ENCODE measurements at places on chromosomes 6 and 20. TPM values are rescaled to one million over a fixed set of nuclear protein-coding genes. Genes with fewer than 3 reads are reported as not detected.

TCP11 gene
- polyA plus RNA-seq, result 1.5 TPM

BACH2 gene
- polyA plus RNA-seq, result 6.4 TPM

RNF144B gene
- polyA plus RNA-seq, result 14.9 TPM

PAK5 gene
- 0.40 TPM for polyA plus RNA-seq

FOXF2 gene
- polyA plus RNA-seq, result 58.7 TPM

ZHX3 gene
- 8.5 TPM for polyA plus RNA-seq

NNAT gene
- polyA plus RNA-seq, result 44.2 TPM

ARHGAP18 gene
- 65.9 TPM for polyA plus RNA-seq

CRISP2 gene
- 1.2 TPM for polyA plus RNA-seq

OR2J1 gene
- not detected for polyA plus RNA-seq

DNA sequence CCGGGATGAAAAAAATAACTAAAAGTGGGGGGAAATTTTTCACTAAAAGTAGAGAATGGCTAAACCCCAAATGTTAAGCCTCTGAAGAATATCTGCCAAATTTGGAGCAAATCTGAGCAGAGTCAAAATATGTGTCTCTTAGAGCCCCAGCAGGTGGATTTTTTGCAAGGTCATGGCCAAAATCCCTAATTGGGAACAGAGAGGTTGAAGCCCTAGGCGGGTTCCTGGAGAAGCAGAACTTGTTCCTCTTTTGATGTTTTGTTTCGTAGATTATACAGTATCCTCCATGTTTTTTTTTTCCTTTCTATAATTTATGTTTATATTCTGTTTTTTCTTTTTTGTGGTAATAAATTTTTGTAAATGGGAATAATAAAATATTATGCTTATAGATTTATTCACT, 94.4 kb downstream of the PLCB4 start:
- DNase-seq, result no peak

GRCh38 chr6:99841297-99841696, 152.7 kb downstream of the MCHR2 start:
- no peak for DNase-seq

DNA sequence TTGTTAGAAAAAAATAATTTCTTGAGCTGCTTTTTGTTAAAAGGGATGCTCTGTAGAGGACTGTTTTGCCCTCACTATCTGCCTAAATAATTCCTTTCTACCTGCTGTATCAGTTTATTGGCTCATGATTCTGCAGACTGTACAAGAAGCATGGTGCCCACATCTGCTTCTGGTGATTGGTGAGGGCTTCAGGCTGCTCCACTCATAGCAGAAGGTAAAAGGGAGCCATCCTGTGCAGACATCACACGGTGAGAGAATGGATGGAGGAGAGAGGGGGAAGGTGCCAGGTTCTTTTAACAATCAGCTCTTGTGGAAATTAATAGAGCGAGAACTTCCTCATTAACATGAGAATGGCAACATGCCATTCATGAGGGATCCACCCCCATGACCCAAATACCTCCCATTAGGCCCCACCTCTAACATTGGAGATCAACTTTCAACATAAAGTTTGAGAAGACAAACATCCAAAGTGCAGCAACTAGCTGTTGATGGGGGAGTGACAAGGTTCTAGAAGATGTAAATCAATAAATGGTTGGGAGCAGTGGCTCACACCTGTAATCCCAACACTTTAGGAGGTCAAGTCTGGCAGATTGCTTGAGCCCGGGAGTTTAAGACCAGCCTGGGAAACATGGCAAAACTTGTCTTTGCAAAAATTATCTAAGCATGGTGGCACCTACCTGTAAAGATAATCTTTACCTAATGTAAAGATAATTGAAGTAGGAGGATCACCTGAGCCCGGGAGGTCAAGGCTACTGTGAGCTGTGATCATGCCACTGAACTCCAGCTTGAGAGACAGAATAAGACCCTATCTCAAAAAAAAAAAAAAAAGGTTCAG, 15.7 kb upstream of the AHCY start:
- DNase-seq, result no peak

DNA sequence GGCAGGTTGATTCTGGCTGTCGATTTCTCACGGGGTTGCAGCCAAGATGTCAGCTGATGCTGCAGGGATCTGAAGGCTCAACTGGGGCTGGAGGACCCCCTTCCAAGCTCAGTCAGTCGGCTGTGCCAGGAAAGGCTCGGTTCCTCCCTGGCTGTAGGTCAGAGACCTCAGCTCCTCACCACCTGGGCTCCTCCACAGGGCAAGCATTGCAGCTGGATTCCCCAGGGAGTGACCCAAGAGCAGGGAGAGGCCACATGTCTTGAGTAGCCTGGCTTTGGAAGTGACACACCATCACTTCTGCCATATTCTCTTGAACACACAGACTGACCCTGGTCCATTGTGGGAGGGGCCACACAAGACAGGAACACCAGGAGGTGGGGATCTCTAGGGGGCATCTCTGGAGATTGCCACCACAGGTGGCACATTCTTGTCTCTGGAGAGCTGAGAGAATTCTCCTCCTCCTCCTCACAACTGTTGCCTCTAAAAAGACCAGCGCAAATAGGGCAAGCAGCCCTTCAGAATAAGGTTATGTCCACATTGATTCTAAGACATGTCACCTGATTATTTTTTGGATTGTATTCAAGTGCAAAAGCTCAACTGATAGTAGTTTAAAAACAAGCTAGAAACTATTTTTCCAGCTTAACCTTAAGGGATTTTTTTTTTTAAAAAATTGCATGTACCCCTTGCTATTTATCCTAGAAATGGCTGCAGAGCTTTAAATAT, 270.5 kb downstream of the NRN1 start:
- no peak for DNase-seq

- no peak for DNase-seq
Observed at GRCh38 chr6:14107000-14107399, 10.6 kb upstream of the CD83 start.

GRCh38 chr6:14863902-14864850, 381.7 kb upstream of the JARID2 start:
- no peak for DNase-seq

DNA sequence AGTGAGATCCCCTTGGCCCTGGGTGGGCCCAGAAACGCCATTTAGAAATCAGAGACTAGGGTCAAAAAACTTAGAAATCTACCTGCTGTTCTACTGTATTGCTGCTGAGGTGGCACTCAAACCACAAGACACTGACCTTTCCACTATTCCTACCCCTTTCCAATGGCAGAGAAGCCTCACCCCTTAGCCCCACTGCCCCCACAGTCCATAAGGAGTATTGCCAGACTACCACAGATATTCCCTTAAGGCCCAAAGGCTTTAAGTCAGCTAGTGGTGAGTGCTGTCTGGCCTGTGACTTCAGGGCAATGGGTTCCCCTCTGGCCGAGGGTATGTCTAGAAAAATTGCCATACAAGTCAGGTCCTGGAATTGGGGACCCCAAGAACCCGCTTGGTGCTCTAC, 656.1 kb downstream of the COL12A1 start:
- no peak for DNase-seq

DNA sequence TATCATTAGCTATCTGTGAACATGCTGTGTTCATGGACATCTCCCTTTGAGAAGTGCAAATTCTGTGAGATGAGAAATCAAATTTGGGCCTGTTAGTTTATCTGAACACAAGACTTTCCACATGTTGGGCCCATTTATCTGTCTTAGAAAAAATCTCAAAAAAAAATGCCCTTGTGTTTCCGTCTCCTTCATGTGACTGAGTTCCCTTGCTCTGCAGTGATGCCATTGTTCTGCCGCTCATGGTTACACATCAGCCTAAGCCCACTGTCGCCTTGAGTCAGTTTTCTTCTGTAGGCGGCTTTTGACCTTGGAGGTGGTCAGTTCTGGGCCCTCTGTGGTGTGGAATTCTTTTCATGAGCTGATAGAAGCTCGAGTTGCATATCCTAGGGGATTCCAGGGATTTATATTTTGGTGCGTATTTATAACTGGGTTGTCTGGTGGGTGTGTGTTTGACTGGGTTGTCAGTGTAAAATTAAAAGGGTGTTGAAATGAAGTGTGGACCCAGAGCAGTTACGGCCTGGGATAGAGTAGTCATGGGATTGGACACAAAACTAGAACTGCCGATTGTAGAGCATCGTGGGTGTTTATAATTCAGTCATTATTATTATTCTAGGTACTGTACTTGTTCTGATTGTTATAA, 156.7 kb downstream of the JARID2 start:
- no peak for DNase-seq

- DNase-seq, result no peak
Observed at GRCh38 chr6:24323632-24324337, 34.1 kb downstream of the DCDC2 start.

- peak; percentile 31 for DNase-seq
Observed at GRCh38 chr6:134379076-134379475, 61.2 kb upstream of the SGK1 start.

DNA sequence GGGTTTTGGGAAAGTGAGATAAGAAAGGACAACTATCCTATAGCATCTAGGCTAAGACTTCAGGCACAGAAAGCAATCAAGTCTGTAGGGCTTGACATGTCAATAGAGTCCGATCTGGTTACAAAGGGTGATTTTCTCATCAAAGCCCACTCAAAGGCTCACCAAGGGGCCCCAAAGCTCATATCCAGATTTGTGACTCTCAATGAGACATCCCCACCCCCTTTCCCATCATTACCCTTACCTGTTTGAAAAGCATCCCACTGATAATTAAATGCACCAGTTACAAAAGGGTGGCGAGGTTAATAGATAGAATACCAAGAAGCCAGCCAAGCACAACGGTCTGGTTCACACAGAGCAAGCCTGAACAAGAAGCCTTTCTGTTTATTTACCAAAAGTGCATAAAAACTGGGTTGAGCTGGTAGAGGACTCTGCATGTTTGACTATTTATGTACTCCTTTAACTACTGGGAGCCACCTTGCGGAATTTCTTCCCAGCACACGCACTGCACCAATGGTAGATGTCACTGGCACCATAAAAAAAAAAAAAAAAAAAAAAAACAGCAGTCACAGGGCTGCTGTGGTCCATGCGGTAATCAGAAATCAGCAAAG, 6.1 kb downstream of the JAG1 start:
- DNase-seq, result no peak

DNA sequence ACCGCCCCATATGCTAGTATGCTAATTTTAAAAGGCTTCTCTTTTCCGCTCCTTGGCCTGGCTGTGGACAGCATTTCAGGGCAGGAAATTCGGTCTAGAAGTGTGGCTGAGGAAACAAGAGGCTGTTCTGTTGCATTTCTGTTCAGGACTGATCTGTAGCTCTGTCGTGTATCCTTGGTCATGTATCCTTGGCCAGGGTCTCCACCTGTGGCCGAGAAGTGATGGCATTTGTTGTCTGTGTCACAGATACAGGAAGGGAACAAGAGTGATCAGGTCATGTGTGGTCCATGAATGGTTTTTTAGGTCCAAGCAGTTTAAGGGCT, 300.5 kb upstream of the SUPT3H start:
- DNase-seq, result no peak

DNA sequence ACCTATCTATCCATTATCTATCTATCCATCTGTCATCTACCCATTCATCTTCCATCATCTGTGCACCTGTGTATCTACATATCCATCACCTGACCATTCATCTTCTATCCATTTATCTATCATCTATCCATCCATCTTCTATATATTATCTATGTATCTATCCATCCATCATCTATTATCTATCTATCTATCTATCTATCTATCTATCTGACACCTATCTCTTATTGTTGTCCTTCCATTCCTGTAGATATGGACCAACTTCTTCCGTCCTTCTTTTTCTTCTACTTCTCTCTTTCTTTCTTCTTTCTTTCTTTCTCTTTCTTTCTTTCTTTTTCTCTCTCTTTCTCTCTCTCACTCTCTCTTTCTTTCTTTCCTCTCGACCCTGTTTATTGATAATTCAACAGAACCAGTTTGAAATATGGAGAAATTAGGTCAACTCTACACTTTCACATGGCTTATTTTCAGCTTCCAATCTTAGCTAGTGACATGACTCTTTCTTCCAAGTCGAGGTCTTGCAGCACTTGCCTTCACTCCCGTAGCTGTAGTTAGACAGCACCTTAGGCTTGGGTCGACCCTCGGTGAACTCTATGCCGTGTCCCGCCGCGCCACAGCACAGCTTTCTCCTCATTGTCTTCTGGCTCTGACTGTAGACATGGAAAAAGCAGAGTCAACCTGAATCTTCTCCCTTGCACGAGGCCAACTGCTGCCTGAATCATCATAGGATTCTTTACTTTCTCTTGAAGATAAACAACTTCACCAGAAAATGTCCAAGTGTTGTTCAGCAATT, 110.4 kb upstream of the EXOC2 start:
- DNase-seq, result no peak

GRCh38 chr6:91877994-91878393, 1291.1 kb upstream of the MAP3K7 start:
- DNase-seq, result no peak

- no peak for DNase-seq
Observed at GRCh38 chr6:38209371-38210260, 390.1 kb downstream of the ZFAND3 start.

GRCh38 chr20:58945965-58946631, 35.0 kb upstream of the NELFCD start:
- DNase-seq, result no peak

GRCh38 chr6:74735304-74735703, 470.5 kb downstream of the COL12A1 start:
- DNase-seq, result no peak

DNA sequence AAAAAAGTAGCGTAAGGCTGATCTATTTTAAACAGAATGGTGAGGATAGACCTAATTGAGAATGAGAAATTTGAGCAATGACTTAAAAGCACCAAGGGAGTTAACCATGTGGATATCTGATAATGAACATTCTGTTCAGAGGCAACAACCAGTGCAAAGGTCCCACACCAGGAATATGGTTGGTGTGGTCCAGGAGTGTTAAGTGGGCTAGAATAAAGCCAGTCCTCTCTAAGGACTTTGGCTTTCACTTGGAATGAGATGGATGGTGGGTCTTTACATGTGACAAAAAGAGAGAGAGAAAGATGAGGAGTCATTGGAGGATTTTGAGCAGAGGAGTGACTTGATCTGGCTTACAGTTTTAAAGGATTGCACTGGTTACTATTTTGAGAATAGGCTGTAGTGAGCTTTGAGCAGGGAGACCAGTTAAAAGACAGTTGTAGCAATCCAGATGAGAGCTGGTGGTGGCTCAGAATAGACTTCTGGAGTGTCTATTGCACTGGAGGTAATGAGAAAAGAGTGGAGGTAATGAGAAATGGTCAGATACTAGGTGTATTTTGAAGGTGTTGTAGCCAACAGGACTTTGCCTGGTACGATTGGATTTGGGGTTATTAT, 89.8 kb downstream of the SCAF8 start:
- no peak for DNase-seq

GRCh38 chr20:2006452-2007361, 12.8 kb upstream of the PDYN start:
- peak; percentile 5 for DNase-seq

GRCh38 chr6:135870722-135871121, 19.2 kb downstream of the PDE7B start:
- no peak for DNase-seq

DNA sequence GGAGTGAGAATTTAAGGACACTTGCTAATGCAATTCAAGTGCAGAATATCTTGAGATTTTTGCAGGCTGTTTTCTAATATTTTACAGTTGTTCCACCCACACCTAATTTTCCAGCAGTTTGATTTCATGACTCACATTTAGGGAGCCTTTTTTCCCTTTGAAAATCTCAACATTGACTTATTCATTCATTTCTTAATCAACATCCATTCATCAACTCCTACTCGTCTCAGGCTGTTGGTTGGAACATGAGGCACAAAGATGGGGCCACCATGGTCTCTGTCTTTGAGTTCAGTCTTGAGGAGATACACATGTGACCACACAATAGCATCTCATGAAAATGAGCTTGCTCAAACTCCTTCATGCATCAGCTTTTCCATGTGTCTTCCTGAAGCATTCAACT, 135.6 kb downstream of the UNC5CL start:
- DNase-seq, result no peak

- DNase-seq, result no peak
Observed at GRCh38 chr6:154520280-154520679, 9.8 kb upstream of the CNKSR3 start.

GRCh38 chr20:58610811-58611210, 40.3 kb upstream of the STX16 start:
- DNase-seq, result no peak
